ENCODE measurements at places on chromosomes 6 and 20.

DNA sequence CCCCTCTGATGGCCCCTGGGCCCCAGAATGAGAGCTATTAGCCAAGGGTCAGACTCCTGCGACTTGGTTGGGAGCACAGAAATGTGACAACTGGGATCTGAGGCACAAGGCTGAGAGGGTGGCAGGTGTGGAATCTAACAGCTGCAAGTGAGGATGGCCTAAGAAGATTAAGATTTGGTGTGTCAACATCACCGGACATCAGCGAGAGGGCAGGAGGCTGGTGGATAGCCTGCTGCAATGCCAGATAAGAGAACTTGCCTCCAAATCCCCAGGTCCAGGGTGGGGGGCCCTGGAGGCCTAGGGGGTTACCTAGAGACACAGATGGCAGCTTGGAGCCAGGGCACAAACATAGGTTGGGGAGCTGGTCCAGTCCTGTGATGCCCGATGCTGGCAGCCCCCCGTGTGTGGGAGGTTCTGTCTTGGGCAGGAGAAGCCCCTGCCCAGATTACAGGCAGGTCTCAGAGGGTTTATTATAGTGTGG lies 155.8 kb downstream of the GRM4 start:
- no peak for DNase-seq

- DNase-seq, result peak; percentile 43
Measured at GRCh38 chr20:62804627-62805154, at the start of gene OGFR. Gene OGFR, plus strand, starts transcription at chr20:62804835. Its CDS starts 25 bp downstream, at chr20:62804860.

GRCh38 chr6:83252719-83253118 lies 59.6 kb downstream of the RWDD2A start:
- peak; percentile 71 for DNase-seq

GRCh38 chr6:37906121-37906520 lies 86.6 kb downstream of the ZFAND3 start:
- DNase-seq, result no peak

GRCh38 chr6:124389127-124389526 lies 573.1 kb upstream of the RNF217 start:
- DNase-seq, result no peak

GRCh38 chr6:68094070-68094469 lies 541.0 kb upstream of the ADGRB3 start:
- DNase-seq, result no peak

GRCh38 chr6:1612974-1613306 lies 3.2 kb downstream of the FOXC1 start:
- DNase-seq, result peak; percentile 61

DNA sequence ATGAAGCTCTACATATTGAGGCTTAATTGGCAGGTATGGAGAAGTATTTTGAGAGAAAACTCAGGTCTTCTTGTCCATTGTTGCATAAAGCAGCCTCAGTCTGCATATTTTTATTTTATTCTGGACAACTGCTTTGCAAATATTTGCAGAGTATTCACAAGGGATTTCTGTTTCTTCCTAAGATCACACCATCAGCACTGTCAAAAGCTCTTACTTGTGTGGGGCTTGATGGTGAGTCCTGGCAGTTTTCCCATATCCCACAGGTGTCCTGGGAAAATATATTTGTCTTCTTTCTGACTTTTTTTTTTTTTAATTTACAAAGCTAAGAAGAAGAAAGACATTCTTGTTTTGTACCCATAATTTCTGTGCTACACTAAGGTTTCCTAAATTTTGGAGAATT lies 16.9 kb upstream of the MLIP start:
- DNase-seq, result no peak

GRCh38 chr6:137944793-137945498 lies 77.9 kb downstream of the TNFAIP3 start:
- no peak for DNase-seq

DNA sequence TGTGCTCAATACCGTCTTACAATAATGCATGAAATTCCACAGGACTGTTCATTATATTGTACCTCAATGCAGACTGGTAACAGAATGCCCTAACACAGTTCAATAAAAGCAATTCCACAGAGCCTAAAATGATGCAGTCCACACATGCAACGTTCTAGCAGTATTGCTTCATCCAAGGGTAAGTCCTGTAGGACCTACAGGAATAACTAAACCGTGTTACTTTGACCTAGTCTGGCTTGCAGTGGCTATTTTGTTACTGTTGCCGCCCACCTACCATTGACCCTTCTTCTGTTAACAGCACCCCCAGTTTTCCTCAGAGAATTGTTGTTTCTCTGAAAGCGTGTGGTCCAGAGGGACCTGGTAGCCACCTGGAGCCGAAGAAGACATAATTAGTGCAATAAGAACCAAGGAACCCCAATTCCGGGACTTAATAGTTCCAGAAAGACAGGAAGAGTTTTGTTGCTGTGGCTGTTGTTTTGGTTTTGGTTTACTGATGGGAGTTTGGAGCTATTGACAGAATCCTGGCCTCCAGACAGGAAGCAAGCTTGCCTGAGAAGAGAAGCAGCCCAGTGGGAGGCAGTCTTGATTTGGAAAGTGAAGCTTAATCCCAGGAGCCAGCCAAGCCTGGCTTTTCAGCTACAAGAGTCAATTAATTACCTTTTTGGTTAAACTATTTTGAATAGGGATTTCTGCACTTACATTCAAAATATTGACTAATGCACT lies 91.3 kb downstream of the FRK start:
- no peak for DNase-seq

DNA sequence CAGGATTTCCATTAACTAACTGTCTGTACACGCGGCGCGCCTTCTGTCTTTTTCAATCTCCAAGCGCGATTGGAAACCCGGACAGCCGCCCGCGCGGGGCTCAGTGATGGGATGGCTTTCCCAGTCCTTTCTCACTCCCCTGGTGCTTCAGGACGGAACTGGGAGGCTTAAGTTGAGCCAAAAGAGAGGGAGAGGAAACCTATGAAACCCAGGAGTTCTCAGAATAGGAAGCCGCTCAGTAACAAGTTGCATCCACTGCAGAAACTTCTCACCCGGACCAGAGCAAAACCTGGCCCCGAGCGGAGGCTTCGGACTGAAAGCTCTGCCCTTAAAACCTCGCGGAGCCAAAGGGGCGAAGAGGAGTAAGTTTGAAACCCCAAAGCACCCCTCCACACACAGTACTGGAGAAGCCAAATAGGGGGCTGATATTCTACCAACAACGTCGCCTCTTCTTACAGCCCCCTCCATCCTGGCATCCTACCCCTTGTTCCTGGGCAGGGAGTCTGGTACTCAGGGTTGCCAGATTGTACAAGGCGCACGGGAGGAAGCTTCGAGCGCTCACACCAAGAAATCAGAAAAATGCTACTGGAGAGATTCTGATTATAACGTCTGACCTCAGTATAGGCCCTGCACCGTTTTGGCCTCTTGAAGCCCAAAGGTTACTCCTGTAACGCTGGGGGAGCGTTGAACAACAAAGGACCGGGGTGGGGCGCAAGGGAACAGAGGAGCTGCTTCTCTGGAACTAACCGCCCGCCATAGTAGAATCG lies 906 bp upstream of the COL12A1 start:
- DNase-seq, result no peak

GRCh38 chr6:168170841-168171601 lies 92.0 kb upstream of the FRMD1 start:
- no peak for DNase-seq

DNA sequence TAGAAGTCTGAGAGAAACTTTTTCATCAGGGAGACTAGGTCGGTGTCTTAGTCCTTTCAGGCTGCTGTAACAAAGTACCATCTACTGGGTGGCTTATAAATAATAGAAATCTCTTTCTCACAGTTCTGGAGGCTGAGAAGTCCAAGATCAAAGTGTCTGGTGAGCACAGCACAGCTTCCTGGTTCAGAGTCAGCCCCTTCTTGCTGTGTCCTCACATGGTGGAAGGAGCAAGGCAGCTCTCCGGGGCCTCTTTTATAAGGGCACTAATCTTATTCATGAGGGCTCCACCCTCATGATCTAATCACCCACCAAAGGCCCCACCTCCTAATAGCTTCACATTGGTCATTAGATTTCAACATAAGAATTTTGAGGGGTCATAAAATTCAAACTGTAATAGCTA lies 122.8 kb downstream of the CCDC170 start:
- DNase-seq, result no peak

DNA sequence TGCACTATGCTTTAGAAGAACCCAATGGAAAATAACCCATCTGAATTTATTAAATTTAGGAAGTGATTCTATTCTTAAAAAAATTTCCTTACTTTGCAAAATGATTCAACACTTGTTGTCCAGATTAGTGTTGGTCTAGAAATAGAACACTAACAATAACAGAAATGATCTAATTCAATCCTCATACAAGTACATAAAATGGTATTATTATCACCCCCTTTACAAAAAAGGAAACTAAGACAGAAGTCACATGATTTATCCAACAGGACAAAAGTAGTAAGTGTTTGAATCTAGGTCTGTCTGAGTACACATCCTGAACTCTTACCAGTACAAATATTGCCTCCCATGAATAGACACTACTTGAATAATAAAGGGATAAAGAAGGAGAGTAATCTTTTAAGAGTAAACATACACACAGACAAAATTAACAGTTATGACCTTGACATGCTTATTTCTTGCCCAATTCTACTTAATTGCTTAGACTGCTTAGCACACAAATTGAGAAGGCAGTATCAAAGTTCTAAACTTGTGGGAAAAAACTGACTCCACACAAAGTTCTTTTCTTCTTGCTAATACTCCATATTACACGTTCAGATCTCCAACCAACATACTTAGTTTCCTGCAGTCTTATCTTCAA lies 195.4 kb upstream of the RUNX2 start:
- no peak for DNase-seq

DNA sequence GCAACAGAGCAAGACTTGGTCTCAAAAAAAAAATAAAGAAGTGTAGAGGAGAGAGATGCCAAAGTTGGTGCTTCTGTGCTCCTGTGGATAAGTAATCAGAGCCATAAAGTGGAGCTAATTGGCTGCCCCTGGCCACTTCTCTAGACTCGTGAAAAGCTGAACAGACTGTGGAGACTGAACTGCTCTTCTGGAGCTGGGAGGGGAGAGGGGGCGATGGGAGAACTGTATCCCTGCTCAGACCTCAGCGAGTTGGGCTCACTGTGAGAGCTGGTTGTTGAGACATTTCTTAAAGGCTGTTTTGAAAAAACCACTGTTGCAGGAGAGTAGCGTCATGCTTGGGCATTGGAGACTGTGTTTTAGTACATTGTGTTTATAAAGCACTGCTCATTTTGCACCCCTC lies 125.7 kb downstream of the TCP11 start:
- DNase-seq, result no peak

DNA sequence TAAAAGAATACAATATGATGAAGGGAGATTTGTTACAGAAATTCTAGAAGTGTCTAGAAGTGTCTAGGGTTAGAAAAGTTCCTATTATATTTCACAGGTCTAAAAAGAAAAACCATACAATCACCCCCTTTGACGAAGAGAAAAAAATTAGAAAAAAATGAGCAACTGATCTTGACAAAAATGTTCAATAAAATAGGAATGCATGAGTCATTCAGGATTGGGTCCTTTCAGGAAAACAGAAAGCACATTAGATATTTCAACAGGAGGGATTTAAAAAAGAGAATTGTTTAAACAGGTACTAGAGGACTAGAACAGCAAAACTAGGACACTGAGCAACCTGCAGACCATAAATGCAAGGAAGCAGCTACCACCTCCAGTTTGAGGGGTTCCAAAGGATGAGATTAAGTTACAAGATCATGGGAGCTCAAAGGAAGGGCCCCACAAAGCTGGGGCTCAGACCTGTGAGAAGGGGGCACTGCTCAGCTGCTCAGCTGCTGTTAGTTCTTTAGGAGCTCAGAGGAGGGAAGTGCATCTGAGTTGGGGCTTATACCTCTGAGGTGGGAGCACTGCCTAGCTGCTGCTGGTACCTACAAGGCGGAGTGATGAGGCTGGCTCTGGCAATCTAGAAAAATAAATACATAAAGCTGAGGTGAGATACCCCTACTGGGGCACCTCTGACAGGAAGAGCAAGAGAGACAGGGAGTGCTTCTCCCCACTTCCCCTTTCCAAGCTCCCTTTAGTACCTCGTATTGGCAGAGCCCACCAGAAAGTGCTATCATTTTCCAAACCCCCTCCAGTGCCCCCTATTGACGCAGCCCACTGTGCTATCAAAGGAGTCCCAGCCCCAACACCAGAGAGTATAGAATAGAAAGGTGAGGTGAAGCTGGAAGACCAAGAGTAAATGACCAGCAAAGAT lies 27.1 kb upstream of the BEND6 start:
- DNase-seq, result no peak

- DNase-seq, result no peak
Measured at GRCh38 chr6:10351791-10352190, 63.1 kb downstream of the TFAP2A start.

- no peak for DNase-seq
Measured at GRCh38 chr6:45310118-45310788, 17.9 kb upstream of the RUNX2 start.

GRCh38 chr20:22407237-22408193 lies 176.9 kb downstream of the FOXA2 start:
- DNase-seq, result no peak

- no peak for DNase-seq
Measured at GRCh38 chr6:146857980-146858347, 259.2 kb downstream of the ADGB start.

- DNase-seq, result peak; percentile 48
Measured at GRCh38 chr6:24494821-24495795, at the start of gene ALDH5A1. Gene ALDH5A1, plus strand, starts transcription at chr6:24494969. Its CDS starts 28 bp downstream, at chr6:24494997.

GRCh38 chr6:103783329-103783728 lies 1076.4 kb downstream of the HACE1 start:
- peak; percentile 72 for DNase-seq

- no peak for DNase-seq
Measured at GRCh38 chr20:63738687-63739129, 868 bp upstream of the SLC2A4RG start.

- DNase-seq, result no peak
Measured at GRCh38 chr20:53129563-53129962, 157.4 kb downstream of the TSHZ2 start.

DNA sequence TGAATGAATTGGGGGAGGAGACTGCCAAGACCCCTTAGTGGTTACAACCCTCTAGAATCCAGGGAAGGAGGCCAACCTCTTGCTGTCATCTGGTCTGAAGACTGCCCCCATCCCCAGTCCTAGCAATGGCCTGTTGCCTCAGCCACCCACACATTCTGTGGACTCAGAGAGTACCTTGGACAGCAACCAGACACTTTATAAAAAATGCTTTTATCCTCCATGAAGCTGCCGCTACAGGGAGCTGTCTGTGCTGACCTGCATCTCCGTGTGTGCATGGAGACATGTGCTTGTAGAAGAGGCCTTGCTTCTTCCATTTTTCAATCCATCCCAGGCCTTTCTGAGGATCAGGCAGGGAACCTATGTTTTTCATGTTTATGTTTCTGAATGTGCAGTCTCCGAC lies 15.2 kb downstream of the CDH22 start:
- DNase-seq, result peak; percentile 45

DNA sequence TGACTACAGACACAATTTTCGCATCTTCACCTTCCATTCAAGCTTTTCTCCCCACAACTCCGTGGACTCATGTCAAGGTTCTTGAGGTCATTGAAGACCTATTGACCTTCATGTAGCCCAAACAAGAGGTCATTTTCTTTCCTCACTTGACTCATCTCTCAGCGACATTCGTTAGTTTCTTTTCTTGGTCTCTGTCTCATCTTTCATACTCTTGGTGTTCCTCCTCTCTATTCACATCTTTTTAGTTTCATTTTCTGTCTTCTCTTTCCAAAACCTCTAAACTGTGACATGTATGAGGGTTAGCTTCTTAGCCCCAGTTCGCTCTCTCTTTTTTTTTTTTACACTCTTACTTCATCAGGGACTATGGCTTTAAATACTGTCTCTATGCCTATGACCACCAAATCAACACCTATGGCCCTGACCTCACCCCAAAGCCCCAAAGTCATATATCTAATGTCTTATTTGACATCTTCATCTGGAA lies 128.6 kb upstream of the BACH2 start:
- no peak for DNase-seq

GRCh38 chr6:165300422-165300936 lies 8.9 kb downstream of the C6orf118 start:
- no peak for DNase-seq

GRCh38 chr6:55399351-55399750 lies 72.1 kb downstream of the GFRAL start:
- DNase-seq, result no peak

Measured in NCI-H226 (cell line).